Ovary (tissue), 10 donors: ENCODE measurements at places on chromosomes 2 and 18. TPM values are rescaled to one million over a fixed set of nuclear protein-coding genes. Genes with fewer than 3 reads are reported as not detected.

- DNase-seq, result no peak
Measured at GRCh38 chr2:84735389-84735788, 145.5 kb downstream of the TRABD2A start.

- no peak for DNase-seq
Measured at GRCh38 chr18:54382733-54383252, 25.1 kb downstream of the C18orf54 start.

- peak; percentile 62 for DNase-seq
Measured at GRCh38 chr2:231648579-231649174, 56.0 kb downstream of the TEX44 start.

DNA sequence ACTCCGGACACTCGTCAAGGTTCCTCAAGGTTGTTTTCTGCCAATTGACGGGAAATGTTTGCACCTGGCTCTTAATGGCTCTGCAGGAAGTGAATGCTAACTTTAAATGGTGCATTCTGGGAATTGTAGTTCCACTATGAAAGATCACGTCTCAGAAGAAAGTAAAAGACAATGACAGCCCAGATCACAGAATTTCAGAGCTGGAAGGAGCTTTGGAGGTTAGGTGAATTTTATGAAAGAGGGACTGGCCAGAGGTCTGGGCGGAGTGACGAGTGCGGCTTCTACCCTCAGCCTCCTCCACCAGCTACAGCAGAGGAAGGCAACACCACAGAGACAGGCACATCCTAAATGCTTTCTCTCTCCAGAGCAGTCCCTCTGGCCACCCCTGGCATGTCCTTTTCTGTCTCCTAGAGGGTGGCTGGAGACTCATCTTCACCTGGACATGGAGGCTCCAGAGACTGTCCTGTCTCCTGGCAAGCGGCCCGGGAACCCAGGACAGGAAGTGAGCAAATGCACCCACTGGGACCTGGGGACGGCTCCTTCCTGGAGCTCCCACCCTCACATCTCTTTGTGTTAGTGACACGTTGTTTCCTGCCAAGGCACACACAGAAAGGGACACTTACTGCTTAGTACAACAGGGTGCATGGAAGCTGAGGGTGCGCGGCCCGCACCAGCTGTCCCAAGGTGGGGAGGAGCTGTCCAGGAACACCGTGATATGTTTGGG lies 19.4 kb downstream of the THAP4 start:
- no peak for DNase-seq

The C2orf80 gene
- not detected for polyA plus RNA-seq

GRCh38 chr2:240112914-240113690 lies 23.0 kb downstream of the COPS9 start:
- no peak for DNase-seq

GRCh38 chr2:96262306-96262705 lies 3.5 kb downstream of the TMEM127 start:
- no peak for DNase-seq

The FOXD4L1 gene
- polyA plus RNA-seq, result not detected

GRCh38 chr18:37175727-37176620 lies 347.0 kb downstream of the KIAA1328 start:
- no peak for DNase-seq

GRCh38 chr2:207747653-207748560 lies 21.8 kb downstream of the FZD5 start:
- no peak for DNase-seq

DNA sequence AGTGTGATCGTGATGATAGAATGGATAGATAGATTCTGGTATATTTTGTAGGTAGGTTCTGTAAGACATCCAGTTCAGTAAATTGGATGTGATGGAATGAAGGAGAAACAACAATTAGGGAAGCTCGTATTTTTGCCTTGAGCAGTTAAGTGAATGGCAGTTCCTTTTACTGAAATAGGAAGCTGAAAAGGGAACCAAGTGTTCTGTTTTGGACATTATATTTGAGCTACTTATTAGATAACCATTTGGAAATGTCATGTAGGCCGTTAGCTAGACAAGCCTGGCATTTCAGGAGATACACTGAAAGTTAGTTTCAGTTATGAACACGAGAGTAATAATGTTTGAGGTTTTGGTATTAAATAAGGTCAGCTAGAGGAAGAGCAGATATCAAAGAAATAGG lies 41.5 kb downstream of the MARCHF7 start:
- no peak for DNase-seq

The C1QL2 gene
- polyA plus RNA-seq, result not detected

- DNase-seq, result no peak
Measured at GRCh38 chr2:30871980-30872789, 64.9 kb upstream of the CAPN13 start.

DNA sequence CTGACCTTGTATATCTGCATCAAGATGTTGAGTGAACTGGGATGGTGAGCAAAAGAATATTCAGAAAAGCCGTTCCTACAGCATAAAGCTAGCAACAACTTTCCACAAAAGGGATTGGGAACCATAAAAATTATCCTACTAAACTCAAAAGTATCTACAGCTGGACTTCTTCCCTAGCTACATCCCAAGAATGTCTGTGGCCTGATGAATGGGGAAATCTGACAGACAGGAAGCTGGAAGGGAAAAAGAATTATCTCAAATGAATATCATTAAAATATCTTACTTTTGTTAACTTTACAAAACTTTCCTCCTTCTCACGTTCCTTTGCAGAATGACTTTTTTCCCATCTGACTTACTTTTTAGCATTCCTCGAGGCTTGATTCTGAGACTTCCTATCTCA lies 150.9 kb downstream of the PDE11A start:
- no peak for DNase-seq

The CNDP1 gene
- polyA plus RNA-seq, result 0.02 TPM

DNA sequence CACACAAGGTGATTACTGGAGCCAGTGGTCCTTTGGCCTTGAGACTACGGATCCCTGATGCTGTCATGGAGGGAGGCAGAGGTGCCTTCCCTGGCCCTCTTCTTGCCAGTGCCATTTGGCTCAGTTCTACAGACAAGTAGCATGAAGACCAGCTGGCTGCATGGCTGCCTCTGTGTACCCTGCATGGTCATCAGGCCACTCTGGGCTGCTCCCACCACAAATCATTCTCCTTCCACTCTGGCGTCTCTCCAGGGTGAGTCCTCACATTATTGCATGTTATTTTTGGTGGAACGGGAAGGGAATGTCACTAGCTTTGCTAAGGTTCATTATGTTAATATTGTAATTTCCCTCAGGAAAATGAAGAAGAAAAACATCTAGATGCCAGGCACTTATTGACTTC lies 229.8 kb downstream of the VAPA start:
- peak; percentile 36 for DNase-seq

DNA sequence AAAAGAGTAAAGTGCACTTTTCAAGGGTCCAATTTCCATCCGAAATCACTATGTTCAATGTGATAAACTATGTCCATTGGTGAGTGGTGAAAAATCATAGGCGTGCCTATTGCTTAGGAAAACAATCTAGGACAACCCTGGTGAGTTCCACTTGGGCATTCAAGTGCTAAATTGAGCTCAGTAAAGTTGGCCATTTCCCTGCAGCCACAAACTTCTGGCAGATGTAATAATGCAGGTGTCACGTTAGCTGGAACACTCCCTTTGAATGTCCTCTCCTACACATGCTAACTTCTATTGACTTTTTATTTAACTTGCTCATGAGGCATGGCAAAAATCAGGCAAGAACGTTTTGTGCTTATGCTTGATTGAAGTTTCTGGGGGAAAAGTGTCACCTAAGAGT lies 67.1 kb downstream of the CPS1 start:
- no peak for DNase-seq

DNA sequence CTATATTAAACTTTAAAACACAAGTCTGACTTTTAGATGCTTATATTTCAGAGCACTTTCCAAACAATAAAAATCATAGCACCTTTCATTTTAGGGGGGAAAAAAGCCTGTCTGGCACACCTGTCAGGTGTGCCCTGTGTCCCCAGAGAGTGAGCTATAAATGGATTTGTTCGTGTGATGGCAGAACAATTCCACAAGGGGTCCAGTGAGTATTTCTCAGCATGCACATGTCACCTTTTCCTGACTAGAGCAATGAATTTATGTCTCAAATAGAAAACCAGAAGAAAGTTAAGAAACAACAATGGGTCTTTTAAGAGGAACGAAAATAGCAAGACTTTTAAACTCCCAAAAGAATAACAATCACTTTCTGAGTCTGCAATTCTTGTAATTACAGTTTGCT lies 55.9 kb downstream of the ACVR1C start:
- no peak for DNase-seq

GRCh38 chr18:23307567-23308295 lies 145.4 kb upstream of the RIOK3 start:
- no peak for DNase-seq

- DNase-seq, result peak; percentile 55
Measured at GRCh38 chr2:120847700-120848321, 112.1 kb downstream of the GLI2 start.

- no peak for DNase-seq
Measured at GRCh38 chr2:55084641-55085040, 34.4 kb upstream of the RTN4 start.

DNA sequence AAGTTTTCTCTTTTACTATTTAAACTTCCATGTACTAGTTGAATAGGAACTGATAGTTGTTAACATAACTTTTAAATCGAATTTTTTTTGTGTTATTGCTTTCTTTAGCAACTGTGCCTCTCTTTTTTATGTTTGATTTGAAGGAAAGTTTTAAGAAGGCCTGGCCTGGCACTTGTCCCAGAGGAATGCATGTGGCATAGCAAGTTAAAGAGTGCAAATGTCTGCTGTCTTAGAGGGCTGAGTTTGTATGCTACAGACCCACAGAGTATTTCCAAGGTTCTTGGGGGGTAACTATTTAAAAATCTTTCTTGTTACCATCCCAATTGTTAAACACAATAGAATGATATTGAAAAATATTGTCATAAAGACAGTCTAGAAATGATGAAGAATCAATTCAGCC lies 47.0 kb downstream of the MTCL1 start:
- no peak for DNase-seq
